Activated CD8-positive, alpha-beta T cell treated with anti-CD3 and anti-CD28 coated beads for 36 hours (primary cell): ENCODE measurements at places on chromosomes 1 and 21. TPM values are rescaled to one million over a fixed set of nuclear protein-coding genes. Genes with fewer than 3 reads are reported as not detected.

GPA33 gene
- total RNA-seq, result not detected

ARMH1 gene
- 162 TPM for total RNA-seq

CAMK2N1 gene
- 0.67 TPM for total RNA-seq

CDA gene
- not detected for total RNA-seq

UTP25 gene
- total RNA-seq, result 9.5 TPM

KRTAP11-1 gene
- not detected for total RNA-seq
